ELF-1 (cell line): ENCODE measurements at places on chromosomes 1 and 21.

DNA sequence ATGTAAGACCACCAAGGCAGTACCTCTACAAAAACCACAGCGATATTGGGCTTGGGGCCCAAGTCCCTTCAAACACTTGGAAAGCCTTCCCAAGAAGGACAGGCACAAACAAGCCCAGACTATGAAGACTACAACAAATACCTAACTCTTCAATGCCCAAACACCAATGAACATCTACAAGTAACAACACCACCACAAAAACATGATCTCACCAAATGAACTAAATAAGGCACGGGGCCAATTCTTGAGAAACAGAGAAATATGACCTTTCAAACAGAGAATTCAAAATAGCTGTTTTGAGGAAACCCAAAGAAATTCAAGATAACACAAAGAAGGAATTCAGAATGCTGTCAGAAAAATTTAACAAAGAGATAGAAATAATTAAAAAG, 86.8 kb downstream of the COL24A1 start:
- DNase-seq, result no peak

DNA sequence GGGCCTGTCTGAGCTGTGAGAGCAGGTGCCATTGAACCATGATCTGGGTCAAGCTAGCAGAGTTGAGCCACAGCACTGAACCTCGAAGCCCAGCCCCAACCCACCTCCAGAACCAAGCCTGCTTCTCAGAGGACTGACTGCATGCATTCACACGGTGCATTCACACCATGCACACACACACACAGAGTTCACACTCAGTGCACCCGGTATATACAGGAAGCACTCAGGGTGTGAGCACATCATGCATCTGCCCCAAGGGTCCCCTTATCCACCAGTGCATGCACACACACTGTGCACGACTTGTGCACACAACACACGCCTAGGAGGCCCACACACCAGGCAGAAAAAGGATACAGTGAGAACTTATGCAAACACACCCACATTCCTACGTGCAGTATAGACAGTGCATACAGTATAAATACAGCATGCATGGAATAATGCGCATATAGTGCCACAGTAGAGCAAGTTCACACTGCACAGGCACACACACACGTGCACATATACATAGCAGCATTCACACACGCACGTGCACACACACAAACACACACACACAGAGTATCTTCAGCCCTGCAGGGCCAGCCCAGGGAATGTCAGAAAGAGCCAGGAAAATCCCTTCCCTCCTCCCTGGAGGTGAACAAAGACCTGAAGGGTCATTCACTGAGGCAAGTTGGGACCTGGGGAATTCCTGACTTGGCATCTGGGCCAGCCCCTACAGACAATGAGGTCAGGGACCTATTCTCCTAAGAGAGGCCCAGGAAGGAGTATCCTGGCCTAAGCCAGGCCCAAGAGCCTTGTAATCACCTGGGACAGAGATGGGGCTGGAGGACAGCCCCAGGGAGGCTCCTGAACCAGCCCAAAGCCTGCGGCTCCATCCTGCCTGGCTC, 42.1 kb downstream of the CAMK2N1 start:
- no peak for DNase-seq

DNA sequence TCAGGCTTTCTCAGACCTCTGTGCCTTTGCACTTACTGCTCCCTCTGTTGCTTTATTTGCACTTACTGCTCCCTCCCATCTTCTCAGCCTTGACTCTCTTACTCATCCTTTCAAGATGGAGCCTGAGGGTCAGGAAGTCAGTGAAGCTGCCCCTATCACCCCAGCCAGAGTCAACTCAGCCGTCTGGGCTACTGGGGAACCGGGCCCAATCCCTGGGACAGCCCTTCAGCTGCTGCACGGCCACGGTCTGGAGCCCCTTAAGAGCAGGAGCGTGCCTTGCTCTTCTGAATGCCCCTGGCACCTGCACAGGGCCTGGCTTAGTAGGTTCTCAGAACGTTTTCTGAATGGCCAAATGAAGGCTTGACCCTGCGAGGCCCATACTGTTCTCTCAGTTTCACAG, 244.4 kb downstream of the FOXD2 start:
- no peak for DNase-seq

- DNase-seq, result no peak
Measured at GRCh38 chr21:31143036-31143435, 104.8 kb upstream of the KRTAP19-8 start.

GRCh38 chr21:8990326-8991087, 1530.9 kb upstream of the TPTE start:
- DNase-seq, result peak; percentile 92
